ENCODE measurements at places on chromosomes 7 and 10.

DNA sequence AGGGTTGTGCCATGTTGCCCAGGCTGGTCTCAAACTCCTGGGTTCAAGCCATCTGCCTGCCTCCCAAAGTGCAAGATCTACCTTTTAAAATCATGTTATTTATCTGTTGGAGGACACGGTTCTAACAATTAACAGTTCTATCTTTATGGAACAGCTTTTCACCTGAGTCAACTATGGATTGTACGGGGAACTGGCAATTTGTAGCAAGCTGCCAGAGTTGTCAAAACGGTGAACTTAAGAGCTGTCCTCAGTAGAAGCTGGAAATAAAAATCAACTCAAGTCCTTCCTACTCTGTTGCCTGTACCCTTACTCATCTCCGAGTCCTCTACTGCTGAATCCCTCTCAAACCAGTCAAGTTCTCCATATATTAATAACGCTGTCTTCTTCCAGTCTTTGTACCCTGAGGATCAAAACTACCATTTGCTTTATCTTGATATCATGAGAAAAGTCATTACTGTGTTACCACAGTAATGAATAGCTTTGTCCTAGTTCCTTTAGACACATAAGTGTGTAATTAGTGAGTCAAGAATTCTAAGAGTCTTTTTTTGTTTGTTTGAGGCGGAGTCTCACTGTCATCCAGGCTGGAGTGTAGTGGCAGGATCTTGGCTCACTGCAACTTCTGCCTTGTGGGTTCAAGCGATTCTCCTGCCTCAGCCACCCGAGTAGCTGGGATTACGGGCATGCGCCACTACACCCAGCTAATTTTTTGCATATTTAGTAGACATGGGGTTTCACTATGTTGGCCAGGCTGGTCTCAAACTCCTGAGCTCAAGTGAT, 28.2 kb downstream of the HBP1 start:
- DNase-seq = no peak

DNA sequence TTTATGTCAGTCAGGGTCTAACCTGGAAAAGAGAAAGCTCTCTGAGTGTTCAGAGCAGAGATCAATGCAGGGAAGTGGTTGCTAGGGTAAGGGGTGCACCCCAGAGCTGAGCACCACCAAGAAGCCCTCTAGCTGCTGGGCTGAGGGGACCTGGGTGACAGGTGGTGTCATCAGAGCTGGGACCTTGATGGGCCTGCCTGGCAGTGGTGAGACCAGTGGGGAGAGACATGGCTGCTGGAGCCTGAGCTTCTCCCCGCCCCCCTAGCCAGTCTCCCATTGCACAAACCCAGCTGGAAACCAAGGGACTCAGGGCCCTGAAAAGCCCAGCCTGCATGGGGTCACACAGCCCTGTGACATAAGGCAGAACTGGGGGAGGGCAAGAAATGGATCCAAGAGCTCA, 49.1 kb upstream of the OSBPL3 start:
- no peak for DNase-seq

GRCh38 chr10:88156341-88156740, 292.9 kb downstream of the PTEN start:
- DNase-seq = no peak

DNA sequence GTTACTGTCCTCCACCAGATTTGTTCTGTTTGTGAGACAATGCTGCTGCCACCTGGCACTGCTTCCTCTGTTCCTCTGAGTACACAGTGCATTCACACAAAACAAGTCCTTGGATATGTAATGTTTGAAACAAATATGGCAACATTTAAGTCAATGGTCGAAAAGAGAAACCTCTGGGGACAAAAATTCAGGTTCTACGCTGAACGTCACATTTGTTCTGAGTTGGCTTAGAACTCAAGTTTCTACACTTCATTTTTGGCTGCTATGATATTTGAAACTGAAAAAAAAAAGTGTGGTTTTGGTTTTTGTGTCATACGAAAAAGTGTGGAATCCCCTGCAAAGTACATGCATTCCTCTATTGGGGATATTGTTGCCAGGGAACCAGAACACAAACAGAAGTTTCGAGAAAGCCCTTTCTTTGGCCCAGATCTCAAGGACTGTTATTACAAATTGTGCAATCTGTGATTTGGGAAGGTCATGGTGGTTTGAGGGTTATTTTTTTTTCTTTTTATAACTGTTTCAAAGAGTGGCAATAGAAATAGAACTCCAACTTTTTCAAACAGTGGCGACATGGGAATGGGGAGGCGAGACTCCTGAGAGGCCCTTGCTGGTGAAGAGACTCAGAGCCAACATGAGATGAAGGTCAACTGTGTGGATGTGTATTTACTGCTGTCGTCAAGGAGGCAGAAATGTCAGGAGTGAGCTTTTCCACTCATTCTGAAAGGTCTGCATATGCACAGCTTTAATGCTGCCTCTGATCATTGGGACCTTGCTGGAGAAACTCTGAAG, 127.5 kb downstream of the CUBN start:
- DNase-seq = peak; percentile 97

DNA sequence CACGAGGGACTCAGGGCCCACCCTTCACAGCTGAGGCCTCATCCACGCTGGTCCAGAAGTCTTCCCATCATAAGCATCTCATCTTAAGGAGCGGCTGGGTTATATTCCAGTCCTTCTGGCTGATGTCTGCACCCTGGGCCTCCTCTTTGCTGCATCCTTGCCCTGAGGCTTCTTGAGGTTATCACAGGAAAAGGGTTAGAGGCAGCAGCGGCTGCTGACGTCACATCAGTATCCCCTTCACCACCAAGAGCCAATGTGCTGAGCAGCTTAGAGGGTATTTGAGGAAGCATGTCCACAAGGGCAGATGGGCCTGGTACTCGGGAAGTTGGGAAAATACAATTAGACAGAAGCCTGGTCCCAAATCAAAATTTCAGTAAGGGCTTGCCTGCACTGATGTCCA, 125.1 kb downstream of the PLXNA4 start:
- no peak for DNase-seq

- no peak for DNase-seq
These were observed 3.3 kb upstream of the PLXDC2 start for GRCh38 chr10:19812976-19813375.

DNA sequence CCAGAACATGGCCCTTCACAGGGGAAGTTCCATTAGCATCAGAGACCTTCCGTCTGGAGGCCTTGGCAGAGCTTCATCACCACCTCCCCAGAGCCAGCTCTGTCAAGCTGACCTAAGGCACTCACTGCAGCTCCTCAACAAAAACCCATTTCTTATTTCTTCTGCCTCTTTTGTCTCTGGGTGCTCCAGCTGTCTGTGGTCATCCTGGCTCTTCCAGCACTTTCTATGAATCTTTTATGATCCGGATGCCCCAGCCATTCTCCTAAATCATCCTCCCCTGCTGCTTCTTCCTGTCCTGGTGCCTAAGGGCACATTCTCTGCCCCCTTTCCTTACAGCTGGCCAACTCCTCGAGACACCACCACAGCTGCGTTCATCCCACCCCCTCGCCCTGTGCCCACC, 171.7 kb upstream of the INSYN2A start:
- no peak for DNase-seq

Measured in AG09319 (cell line).